ENCODE measurements at places on chromosomes 12 and 14. TPM values are rescaled to one million over a fixed set of nuclear protein-coding genes. Genes with fewer than 3 reads are reported as not detected.

DNA sequence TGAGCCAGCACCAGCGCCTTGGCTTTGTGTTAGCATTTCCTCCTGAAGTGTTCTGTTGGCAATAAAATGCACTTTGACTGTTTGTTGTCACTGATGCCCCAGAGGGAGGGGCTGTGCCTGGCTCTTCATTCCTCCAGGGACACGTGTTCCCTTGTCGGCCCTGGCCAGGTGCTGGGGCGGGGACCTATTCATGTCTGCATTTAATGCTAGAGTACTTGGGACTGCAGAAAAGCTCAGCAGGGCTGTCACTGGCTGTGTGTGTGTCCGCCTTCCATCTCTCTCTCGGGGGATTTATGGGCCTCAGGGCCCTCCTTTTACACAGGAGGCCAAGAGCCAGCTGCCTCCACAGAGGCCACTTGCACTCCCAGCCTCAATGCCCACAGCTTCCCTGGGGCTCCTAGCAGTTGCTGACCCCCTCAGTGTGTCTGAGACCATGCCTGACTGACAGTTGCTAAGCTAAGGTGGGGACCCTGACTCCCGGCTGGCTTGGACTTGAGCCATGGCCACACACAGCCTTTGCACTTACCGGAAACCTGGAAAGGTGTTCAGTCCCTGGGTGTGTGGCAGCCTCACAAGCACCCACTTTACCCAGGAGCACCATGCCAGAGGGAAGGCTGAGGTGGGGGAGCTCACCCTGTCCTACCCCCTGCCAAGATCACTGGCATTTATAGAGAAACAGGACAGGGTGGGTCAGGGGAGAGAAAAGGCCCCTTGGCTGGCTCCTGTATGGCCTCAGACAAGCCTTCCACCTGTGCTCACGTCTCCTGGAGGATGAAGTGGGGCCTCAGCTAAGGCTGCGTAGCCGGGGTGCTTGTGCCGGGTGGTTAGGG is 27.8 kb downstream of the HIP1R start:
- DNase-seq, result peak; percentile 46

The FLVCR2 gene
- 15.4 TPM for total RNA-seq

DNA sequence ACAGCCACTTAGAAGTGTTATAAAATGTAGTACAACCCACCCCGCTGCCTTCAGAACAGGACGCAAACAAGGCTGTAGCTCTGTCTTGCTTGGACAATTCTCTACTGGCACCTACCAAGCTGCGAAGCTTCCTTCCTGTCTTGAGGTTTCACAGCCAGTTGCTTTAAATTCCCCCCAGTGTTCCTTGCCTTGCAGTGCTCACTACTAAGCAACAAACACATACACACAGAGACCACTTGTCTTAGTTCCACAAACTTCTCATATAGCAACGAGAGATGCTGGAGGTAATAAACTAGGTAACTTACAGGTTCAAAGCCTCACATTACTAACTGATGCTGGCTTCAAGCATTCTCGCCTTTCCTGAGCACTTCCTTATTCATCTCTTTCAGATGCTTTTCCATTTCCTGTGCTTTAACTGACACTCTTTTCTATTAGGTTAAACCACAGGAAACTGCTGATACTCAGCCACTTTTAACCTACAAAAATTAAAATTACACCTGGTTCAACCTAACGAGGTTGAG is 91.5 kb upstream of the PTGDR start:
- DNase-seq, result no peak

The SOCS4 gene
- 22.6 TPM for total RNA-seq

DNA sequence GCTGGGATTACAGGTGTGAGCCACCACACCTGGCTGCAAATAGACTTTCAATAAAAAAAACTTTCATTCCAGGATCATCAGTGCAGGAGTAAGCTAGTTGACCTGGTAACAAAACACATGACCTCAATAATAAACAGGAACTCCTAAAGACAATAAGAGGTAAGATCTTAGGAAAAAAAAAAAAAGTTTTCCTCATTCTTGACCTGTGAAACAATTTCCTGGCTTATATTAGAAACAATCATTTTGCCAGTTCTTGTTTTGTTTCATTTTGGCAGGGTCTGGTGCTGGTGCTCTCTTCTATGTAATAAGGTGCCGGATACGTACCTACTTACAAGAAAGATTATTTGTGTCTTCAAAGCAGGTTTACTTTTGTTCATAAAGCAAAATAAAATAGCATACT is 90.6 kb upstream of the AMN1 start:
- DNase-seq, result no peak

- no peak for DNase-seq
These were observed 43.7 kb downstream of the LTBP2 start for GRCh38 chr14:74568380-74568649.

The COL2A1 gene
- total RNA-seq, result not detected

DNA sequence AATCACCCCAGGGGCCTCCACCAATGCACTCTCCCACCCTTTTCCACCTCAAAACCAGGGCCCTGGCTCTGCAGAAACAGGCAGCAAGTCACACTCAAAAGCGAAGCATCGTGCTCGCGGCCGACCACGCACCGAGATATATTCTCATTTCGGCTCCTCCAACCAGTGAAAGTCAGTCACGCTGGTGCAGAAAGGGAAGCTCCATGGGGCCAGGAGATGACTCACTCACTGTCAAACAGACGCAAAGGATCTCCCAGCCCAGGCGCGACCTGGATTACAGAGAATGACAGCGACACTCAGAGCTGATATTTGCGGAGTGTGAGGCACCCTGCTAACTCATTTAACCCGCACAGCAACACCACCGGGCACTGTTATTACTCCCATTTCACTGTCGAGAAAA is 173.6 kb downstream of the CALM1 start:
- no peak for DNase-seq

The KLRD1 gene
- total RNA-seq, result 4.4 TPM

- no peak for DNase-seq
These were observed 104.5 kb upstream of the SFSWAP start for GRCh38 chr12:131606218-131606901.

- DNase-seq, result no peak
These were observed 8.9 kb downstream of the FAM186A start for GRCh38 chr12:50387487-50387886.

The NOXRED1 gene
- 0.32 TPM for total RNA-seq

The TEX52 gene
- total RNA-seq, result not detected

DNA sequence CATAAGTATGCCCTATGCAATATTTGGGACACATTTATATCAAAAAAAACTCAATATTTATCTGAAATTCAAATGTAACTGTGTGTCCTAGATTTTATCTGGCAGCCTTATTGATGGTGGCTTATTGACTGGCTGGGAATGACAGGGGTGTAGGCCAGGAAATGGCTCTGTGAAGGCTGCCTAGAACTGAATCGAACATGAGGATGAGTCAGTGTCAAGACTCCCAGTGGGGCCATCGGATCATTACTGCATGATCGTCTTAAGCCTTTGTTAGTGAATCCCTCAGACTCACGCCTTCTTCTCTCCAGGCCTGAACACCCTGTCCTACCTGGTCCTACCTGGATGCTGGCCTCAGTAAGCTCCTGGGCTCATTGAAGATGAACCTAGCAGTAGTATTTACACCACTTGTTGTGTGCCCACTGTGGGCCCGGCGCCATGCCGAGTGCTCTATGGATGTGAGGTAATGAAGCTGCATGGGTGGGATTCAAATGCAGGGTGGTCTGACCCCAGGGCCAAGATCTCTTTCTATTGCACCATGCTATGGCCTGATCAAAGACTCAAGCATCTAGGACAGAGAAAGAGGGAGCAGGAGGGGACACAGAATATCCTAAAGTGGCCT is 21.0 kb upstream of the FAIM2 start:
- no peak for DNase-seq

The ADAMTS20 gene
- not detected for total RNA-seq

DNA sequence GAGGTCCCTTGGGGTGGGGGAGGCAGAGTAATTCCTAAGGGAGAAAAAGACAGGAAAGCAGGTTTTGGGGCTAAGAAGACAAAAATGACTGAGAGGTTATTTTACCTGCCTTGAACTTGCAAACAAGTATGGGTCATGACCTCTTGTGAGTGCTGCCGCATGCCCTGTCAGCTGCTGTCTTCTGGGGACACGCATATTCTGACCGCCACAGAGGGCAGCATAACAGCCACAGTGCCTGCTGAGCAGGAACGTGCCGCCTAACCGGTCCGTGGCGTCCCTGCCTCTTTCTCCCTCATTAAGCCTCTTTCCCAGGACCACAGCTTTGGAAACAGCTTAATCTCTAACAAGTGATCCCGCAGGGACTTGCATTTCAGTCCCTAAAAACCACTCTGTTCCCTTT is 51.3 kb upstream of the KCNA1 start:
- DNase-seq, result no peak

DNA sequence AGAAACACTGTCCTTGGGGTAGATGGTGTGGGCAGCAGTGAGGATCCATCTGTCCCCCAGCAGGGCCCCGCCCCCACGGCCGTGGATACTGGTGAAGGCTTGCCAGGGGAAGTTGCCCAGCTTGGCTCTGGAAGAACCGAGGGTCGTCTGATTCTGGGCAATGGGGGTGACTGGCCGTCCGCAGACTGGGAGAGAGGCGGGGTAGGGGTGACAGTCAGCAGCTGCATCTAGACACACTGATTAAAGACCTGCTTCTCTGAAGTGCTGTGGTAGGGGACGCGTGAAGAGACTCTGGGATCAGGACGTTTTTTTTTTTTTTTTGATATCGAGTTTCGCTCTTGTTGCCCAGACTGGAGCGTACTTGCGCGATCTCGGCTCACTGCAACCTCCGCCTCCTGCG is 4.7 kb upstream of the C1R start:
- DNase-seq, result no peak

The CFAP251 gene
- total RNA-seq, result 3.9 TPM

DNA sequence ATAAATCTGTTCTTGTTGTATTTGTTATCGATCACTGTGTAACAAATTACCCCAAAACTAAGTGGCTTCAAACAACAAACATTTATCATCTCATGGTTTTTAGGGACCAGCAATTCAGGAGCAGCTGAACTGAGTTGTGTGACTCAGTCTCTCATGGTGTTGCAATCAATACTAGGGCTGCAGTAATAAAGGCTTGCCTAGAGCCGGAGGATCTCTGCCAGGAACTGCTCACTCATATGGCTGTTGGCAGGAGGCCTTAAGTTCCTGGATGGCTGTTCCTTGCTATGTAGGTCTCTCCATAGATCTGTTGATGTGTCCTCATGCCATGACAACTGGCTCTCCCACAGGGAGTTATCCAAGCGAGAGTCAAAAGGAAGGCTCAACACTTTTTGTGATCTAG is 3.8 kb upstream of the PSMC6 start:
- no peak for DNase-seq

DNA sequence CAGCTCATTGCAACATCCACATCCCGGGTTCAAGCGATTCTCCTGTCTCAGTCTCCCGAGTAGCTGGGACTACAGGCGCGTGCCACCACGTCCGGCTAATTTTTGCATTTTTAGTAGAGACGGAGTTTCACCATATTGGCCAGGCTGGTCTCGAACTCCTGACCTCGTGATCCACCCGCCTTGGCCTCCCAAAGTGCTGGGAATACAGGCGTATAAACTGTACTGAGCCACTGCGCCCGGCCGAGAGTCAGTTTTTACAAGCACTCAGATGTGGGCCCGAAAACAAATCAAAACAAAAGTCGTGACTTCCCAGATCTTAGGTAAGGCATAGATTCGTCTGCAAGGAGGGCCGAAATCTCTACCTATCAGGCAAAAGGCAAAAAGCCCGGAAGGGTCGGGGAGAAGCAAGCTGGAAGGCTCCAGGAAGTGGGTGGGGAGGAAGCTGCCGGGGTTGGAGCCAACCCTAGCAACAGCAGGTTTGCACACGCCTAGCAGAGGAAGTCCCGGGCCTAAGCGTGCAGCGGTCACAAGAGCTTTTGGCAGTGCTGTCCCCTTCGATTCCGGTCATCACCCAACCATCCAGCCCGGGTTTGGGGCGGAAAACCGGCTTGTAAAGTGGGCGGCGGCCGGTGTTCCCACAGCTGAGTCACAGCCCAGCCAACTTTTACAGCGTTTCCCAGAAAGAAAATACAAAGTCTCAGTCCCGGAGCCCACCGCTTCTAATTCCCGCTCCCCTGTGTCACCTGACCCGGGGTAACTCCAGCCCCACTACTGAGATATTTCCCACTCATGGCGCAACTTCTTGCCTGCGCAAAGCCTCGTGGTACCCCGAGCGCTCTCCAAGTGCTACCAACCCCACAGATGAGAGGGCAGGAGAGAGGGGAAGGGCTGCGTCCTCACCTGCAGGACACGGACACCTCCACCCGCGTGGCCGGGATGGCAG is 583 bp downstream of the CPNE8 start:
- DNase-seq, result peak; percentile 95

DNA sequence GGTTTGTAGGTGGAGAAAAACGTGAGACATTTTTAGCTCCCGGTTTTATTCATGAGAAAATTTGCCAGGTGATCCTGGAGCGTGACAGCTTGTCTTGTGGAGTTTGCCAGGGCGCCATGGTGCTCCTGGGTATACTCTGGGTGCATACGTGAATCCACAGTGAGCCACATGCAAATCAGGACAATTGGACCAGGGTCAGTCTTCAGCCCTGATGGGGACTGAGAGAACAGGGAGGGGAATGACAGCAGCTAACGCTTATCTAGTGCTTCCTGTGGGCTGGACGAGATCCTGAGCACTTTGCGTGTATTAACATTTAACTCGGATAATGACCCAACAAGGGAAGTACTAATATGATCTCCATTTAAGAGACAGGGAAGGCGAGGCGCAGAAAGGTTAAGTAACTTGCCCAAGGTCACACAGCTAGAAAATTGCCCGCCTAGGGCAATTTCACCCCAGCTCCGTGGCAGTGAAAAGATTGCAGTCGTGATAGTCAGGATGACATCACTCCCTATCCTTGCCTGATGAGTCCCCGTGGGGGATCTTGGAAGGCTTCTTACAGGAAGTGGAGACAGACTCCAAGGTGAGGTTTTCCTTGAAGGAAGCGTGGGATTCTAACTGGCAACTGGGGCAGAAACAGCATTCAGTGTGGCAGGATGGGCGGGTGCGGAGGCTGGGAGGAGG is 118.4 kb upstream of the NCOR2 start:
- no peak for DNase-seq

The OAS1 gene
- 20.9 TPM for total RNA-seq

DNA sequence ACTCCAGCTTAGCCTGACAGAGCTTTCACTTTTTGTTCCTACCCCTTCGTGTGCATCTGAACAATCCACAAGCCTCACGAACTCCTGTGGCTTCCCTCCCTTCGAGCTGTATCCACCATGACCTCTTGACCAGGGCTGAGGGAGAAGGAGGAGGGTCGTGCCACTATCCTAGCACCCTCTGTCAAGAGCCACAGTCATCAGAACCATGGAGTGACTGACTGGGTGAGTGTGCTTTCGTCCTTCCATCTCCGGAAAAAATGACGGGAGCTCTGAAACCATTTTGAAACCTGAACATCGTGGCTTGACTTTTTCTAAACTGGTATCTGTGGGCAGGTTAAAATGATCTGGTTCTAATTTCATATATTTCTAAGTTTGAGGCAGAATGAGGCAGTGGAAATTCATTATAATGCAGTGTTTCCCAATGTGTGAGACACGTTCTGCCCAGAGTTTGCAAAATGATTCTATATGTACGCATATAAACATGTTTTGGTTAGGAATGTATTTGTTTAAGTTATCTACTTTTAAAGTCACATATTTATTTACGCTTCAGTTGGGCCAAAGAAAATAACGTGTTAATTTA is 27.0 kb downstream of the IL26 start:
- DNase-seq, result no peak

The IQSEC3 gene
- total RNA-seq, result 3.0 TPM
